ENCODE measurements at places on chromosomes 12 and 14.

DNA sequence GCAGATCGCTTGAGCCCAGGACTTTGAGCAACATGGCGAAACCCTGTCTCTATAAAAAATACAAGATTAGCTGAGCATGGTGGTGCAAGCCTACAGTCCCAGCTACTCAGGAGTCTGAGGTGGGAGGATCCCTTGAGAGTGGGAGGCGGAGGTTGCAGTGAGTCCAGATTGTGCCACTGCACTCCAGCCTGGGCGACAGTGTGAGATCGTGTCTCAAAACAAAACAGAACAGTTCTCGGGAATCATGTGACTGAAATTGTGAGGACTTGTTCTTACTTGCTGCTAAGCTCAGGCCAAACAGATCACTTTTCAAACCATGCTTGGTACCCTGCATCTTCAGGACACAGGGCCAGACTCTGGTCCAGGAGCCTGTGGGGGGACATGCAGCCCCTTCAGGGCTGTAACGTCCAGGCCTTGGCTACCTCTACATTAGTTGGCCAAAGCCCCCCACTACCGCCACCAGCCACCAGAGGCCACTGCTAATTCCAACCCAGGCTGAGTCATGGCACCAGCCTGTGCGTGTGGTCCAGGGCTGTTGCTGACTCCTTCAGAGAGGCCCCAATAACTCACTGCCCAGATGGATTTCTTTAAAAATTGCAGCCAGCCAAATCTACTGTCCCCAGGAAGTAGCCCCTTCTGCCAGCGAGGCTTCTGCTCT lies 33.4 kb upstream of the SYNDIG1L start:
- DNase-seq, result peak; percentile 74

GRCh38 chr12:92369056-92369455 lies 223.4 kb upstream of the BTG1 start:
- no peak for DNase-seq

DNA sequence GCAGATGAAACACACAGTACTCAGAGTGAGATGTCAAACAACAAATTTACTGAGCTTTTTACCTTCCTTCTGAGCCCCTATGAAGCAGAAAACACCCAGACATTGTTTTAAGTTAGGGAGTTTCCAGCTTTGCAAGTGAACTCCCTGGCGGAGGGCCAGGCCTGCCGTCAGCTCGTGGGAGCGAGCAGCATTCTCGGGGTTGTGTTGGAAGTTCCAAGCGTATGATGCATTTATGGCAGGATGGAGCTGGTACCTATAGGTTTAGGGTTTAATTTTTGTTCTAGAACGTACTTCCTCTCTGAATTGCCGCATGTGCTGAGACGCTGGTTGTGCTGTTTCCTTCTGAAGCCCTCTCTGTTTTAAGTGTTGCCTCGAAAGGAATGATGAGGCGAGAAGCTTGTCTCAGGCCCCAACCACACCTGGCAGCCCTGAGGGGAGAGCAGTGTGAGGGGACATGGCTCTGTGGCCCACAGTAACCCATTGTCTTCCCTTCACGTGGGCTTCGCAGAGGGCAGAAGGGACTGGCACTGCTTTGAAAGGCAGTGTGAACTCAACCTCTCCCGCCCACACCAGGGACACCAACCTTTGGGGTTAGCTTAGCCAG lies 76.6 kb downstream of the SSPN start:
- DNase-seq, result peak; percentile 97

- no peak for DNase-seq
Observed at GRCh38 chr12:86903159-86903558, 647.0 kb upstream of the MGAT4C start.

DNA sequence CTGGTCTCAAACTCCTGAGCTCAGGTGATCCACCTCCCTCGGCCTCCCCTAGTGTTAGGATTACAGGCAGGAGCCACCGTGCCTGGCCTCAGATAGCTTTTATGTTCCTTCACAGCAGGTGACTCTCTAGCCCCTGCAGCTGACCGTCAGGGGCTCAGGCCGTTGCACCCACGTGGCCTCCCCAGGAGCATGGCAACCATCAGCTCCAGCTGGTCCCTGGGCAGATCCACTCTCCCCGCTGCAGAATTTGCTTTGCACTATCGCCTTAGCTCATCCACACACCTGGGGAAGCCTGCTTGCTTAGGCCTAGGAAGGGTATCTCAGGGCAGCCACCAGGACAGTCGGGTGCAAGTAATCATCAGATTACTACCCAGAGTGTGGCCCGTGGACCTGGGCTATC lies 62.6 kb downstream of the TSPAN9 start:
- no peak for DNase-seq

DNA sequence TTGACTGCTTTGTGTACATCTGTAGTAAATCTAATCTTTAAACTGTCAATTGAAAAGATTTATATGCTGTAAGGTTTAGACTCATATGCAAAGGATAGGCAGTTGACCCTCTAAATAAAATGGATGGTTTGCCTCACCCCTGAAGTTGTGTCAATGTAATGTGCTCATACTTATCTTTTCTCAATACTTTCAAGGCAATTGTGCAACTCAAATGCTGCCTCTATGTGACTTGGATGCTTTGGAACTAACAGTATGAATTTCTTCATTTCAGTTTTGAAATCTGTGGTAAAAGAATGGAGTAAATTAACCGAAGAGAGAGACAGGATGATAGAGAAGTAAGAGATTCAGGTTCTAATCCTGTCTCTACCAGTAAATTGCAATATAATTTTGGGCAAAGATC lies 9.7 kb downstream of the PDE6H start:
- DNase-seq, result peak; percentile 45

DNA sequence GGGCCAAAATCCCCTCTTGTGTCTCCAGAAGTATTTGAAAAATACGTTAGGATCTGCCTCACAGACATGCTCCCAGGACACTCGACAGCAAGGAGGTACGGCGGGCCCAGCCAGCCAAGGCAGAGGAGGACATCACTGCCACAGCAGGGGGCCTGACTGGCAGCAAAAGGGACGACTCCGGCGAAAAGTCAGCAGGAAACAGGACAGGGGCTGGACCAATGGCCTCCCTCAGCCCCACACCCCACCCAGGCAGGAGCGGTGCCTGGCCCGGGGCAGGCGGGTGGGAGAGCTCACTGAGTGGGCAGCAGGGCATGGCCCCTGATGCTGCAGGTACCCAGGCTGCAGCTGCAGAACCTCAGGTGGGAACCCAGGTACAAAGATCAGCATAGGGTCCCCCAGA lies 17.8 kb downstream of the BRF1 start:
- no peak for DNase-seq

Data from choroid plexus epithelial cell (primary cell).